BJ (cell line): ENCODE measurements at places on chromosomes 2 and 18. TPM values are rescaled to one million over a fixed set of nuclear protein-coding genes. Genes with fewer than 3 reads are reported as not detected.

- DNase-seq: no peak
These were observed 38.2 kb upstream of the LYPD6B start for GRCh38 chr2:149000158-149000938.

- peak; percentile 21 for DNase-seq
These were observed 406.5 kb upstream of the UBE2E3 start for GRCh38 chr2:180573951-180574350.

DNA sequence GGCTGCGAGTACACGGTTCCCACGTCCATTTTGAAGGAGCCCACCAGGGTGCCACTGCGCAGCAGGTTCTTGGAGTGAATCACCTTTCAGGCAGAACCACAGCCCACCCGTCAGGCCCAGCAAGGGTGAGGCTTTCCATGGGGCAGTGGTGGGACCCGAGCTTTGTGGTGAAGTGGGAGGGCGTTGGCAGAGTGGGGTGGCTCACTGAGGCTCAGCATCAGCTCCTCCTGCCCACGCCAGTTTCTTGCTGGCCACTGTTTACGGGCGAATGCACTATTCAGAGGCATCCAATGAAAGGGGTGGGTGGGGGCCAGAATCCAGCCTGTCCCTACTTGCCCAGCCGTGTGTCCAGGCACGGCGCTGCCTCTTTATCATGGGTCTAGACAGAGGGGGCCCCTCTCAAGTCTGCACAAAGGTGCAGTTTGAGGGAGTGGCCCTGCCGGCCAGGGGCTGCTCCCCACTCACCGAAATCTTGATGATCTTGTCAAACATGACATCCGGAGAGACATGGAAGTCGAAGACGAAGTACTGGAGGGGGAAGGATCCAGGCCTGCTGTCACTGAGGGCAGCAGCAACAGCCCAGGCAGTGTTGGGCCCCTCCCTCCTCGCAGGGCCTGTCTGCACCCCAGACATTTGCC lies 11.4 kb upstream of the OTOF start:
- DNase-seq: no peak

- DNase-seq: no peak
These were observed 88.1 kb upstream of the SEC11C start for GRCh38 chr18:59051470-59052165.

- no peak for DNase-seq
These were observed 25.1 kb upstream of the ARHGAP25 start for GRCh38 chr2:68709421-68709911.

GRCh38 chr2:203631068-203631757 lies 75.2 kb upstream of the CD28 start:
- DNase-seq: no peak

DNA sequence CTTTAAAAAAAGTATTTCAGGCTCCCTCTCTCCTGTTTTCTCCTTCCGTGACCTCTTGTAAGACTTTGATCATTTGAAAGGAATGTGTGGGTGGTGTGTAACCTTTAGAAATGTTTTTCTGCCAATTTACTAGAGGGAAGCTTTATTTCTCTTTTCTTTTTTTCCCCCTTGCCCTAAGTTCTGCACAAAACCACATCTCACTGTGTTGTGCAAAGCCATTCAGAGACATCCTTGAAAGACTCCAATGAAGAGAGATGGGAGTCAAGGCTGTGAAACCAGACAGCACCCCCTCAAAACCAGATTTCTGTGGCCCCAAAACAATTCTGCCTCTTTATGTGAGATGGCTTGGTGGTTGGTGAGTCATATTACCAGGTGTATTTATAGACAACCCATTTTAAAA lies 184.6 kb upstream of the ERBB4 start:
- DNase-seq: no peak

DNA sequence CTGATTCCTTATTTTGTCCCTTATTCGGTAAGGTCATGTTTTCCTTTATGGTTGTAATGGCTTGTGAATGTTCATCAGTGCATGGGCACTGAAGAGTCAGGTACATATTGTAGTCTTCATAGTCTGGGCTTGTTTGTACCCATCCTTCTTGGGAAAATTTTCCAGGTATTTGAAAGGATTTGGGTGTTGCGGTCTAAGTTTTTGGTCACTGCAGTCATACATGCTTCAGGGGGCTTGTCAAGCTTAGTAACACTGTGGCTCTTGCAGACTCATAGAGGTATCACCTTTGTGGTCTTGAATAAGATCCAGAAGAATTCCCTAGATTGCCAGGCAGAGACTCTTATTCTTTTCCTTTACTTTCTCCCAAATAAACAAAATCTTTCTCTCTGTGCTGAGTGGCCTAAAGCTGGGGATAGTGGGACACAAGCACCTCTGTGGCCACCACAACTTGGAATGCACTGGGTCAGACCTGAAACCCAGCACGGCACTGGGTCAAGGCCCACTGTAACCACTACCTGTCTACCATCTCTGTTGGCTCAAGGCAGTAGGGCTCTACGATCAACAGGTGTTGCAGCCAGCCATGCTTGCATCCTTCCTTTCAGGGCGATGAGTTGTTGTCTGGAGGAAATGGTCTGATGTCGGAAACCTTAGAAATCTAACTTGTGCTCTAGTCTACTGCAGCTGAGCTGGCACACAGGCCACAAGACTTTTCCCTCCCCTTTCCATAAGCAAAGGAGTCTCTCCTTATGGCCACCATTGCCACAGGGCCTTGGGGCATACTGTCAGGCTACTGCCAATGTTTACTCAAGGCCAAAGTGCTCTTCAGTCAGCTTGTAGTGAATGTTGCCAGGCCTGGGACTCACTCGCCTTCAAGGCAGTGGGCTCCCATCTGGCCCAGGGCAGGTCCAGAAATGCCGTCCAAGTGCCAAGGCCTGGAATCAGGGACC lies 21.5 kb downstream of the IL1RN start:
- no peak for DNase-seq

GRCh38 chr18:2883076-2883735 lies 36.4 kb downstream of the EMILIN2 start:
- DNase-seq: no peak

DNA sequence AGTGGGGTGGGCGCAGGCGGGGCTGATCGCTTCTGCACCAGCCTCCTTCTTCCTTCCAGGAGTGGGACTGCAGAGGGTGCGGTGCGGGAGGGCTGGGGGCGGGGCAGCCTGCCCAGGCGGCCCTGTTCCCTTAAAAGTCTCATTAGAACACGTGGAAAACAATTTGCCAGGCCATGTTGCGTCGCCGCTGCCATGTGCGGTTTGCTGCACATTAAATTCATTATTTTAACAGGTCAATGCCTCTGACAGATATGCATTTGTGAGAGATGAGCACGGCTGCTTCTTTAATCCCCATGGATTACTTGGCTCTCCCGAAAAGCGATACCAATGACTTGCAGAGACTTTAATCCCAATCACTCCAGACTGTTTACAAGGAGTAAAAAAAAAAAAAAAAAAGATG lies 139.0 kb downstream of the CELF4 start:
- DNase-seq: no peak

DNA sequence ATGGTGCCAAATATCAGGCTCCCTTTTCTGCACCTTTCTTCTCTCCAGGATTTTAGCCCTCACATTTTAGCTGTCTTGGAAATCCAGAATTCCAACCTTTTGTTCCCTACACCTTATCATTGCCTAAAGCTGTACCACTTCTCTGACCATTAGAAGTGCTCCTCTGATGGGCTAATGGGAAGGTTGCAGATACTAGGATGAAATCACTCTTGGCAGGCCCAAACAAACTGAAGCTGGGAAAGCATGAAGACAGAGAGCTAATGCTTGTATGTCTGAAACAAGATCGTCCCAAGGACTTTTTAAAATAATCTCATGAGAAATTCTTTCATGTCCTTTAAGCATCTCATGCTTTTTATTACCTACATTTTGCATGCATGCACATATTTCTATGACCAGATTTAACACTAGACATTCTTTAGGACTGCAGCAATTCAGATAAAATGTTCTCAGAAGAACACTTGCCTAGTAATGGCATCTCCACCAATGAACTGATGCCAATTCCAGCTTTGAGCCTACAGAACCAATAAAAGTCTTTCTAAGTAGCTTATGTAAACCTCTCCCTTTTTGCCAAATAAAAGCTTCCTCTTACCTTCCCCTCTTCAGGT lies 98.4 kb upstream of the OSR1 start:
- DNase-seq: no peak

DNA sequence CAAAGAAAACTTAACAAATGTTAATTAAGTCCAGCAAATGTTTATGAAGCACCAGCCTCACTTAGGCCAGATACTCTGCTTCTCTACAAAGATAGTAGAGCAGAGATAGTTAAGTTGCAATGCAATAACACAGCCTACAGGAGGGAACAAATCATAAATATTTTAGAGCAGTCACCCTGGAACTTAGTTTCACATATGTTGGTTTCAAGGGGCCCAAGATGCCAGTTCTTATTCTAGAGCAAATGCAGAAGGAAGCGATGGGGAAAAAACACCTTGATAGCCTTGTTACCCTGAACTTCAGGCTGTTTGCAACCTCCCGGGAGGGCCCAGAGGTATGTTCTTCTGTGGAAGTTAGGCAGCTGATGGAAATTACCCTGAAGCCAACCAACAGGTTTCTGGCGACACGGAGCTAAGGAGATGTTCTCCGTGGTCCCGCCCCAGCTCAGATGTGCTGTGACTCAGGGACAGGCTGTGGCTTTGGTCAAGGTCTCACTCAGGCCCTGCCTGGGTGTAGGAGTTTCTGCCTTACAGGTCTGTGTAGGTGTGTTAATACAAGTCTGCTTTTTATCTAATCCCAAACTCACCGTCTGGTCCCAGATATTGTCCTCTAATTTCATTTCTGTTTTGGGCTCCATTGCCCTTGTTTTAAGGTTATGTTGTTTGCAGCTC lies 3.8 kb downstream of the CTIF start:
- no peak for DNase-seq

The AQP12A gene
- polyA plus RNA-seq: not detected in 2 replicates

The FBXO41 gene
- polyA plus RNA-seq: 1.9 and 2.4 TPM in 2 replicates

The ABI2 gene
- polyA plus RNA-seq: 36.1 and 56.2 TPM in 2 replicates

The TMEFF2 gene
- 0.25 and 0.33 TPM in 2 replicates for polyA plus RNA-seq

The DPYSL5 gene
- polyA plus RNA-seq: not detected in 2 replicates

The MROH2A gene
- polyA plus RNA-seq: not detected in 2 replicates

The ARHGEF4 gene
- polyA plus RNA-seq: 6.8 and 15.1 TPM in 2 replicates

The CYP26B1 gene
- polyA plus RNA-seq: 0.16 and 0.27 TPM in 2 replicates

The OTX1 gene
- polyA plus RNA-seq: not detected in 2 replicates

The ANKRD62 gene
- not detected in 2 replicates for polyA plus RNA-seq

The CYP27C1 gene
- 0.13 and 0.28 TPM in 2 replicates for polyA plus RNA-seq
